ENCODE measurements at places on chromosomes 11 and 22. TPM values are rescaled to one million over a fixed set of nuclear protein-coding genes. Genes with fewer than 3 reads are reported as not detected.

RRP8 gene
- total RNA-seq: 23.7 TPM

SCGB1C1 gene
- not detected for total RNA-seq

FOSL1 gene
- 4.7 TPM for total RNA-seq

LUZP2 gene
- total RNA-seq: 0.28 TPM

KLHL35 gene
- 9.4 TPM for total RNA-seq

C22orf23 gene
- total RNA-seq: 0.79 TPM

KDM4E gene
- not detected for total RNA-seq

NTM gene
- 13.2 TPM for total RNA-seq

ALX4 gene
- 0.05 TPM for total RNA-seq

APOL3 gene
- not detected for total RNA-seq

KCTD14 gene
- total RNA-seq: 1.6 TPM

MOGAT2 gene
- not detected for total RNA-seq

MS4A14 gene
- not detected for total RNA-seq

MIOX gene
- 0.35 TPM for total RNA-seq
